Cortex of kidney (tissue), 1 donor: ENCODE measurements at places on chromosomes 11 and 22.

DNA sequence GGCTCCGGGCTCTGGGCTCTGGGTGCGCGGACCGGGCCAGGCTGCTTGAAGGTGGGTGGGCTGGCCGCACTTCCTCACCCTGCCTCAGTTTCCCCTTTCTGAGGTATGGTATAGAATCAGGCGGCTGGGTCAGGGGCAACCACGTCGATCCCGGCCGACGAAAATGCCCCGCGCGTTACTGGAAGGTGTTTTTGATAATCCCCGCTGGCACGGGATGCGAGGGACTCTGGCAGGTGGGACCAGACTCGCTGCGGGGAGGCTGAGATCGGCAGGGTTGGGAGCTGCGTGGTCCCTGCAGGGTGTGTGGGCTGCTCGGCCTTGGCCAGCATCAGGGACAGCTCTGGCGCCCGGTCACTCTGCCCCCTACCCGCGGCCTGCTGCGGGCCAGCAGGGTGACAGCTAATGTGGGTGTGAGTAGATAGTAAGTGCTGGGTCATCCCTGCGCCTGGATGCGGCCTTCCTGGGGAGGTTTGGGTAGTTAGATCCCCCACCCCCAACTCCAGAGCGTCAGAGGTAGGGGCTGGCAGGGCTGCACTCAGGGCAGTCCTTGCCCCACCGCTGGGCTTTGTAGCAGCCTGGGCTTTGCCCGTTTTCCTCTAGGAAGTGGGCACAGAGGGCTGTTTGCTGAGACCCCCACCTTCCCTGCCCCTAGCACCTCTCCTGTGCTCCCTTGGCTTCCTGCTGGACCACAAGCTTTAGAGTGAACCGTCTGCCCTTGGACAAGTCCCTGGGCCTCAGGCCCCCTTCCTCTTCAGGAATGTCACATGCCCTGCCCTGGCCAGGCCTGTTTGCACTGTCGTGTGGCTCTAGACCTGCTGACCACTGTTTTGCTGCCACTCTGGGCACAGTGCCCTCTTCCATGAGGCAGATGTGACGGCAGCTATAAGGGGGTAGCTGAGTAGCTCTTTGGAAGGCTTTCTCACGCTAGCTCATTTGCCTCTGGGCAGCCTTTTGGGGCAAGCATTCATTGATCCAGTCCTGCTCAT is 579 bp downstream of the TANGO2 start:
- DNase-seq = no peak

DNA sequence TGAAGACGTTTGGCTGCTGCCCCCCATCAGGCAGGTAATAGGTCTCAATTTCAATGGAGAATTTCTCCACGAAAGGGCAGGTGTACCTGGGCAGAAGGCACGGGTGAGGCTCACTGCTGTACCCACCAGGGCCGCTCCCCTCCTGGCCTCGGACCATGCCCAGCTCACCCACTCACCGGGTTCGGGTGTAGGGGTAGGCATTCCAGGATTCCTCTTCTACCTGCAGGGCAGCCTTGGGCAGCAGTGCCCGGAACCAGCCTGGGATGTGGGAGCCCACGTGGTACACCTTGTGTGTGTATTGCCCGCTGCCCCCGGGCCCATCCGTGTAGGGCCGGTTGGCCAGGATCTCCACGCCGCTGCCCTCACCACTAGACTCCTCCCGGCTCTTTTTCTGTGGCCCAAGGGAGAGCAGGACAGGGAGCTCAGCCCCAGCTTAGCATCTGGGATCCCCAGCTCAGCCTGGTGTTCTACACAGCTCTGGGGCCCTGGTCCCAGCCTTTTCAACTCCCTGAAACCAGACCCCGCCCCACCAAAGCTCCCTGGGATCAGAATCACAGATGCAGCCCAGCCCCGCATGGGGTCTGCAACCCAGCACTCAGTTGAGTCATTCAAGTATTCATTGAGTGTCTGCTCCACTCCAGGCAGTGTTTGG is 2.7 kb downstream of the PITPNM1 start:
- no peak for DNase-seq

- DNase-seq = no peak
Measured at GRCh38 chr11:76674517-76675400, 4.2 kb upstream of the LRRC32 start.

DNA sequence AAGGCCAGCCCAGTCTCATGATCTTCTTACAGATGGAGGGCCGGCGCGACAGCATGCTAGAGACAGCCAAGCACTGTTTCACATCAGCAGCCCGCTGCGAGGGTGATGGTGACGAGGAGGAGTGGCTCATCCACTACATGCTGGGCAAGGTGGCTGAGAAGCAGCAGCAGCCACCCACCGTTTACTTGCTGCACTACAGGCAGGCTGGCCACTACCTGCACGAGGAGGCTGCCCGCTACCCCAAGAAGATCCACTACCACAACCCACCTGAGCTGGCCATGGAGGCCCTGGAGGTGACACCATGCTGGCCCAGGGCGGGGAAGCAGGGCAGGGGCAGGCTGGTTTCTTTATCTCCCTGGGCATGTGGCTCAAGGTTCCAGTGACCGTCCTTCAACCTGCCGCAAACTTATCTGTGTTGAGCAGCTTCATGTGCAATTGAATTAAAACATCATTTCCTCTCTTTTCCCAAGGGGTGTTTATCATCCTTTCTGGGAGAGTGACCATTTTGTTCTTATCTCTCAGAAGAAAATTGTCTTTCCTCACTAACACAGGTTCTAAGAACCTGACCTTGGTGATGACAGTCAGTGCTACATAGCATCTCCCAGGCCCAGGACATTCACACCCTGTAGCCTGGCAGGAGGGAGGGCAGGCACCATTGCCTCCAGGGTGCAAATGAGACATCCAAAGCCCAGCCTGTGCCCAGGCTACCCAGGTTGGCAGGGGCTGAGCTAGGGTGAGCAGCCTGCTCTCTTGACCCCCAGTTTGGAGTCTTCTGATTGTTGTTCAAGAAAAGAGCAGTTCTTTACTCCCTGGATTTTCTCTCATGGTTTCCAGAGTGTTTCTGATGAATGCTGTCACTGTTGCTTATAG is 80.7 kb downstream of the CABIN1 start:
- DNase-seq = no peak

GRCh38 chr11:69704508-69705253 is 859 bp upstream of the FGF19 start:
- DNase-seq = no peak

GRCh38 chr11:46522682-46523281 is 71.0 kb downstream of the AMBRA1 start:
- no peak for DNase-seq

GRCh38 chr11:62264004-62264403 is 6.0 kb upstream of the SCGB2A2 start:
- DNase-seq = no peak

- no peak for DNase-seq
Measured at GRCh38 chr11:46677169-46677568, 23.2 kb downstream of the ARHGAP1 start.

GRCh38 chr11:123833095-123833494 is 26.9 kb upstream of the OR6M1 start:
- no peak for DNase-seq

- no peak for DNase-seq
Measured at GRCh38 chr11:73652856-73653559, 6.6 kb downstream of the PLEKHB1 start.

GRCh38 chr22:46352276-46352675 is 16.8 kb downstream of the TRMU start:
- DNase-seq = no peak

- no peak for DNase-seq
Measured at GRCh38 chr11:2869561-2870427, 15.8 kb downstream of the CDKN1C start.

GRCh38 chr11:45664376-45665205 is 831 bp downstream of the CHST1 start:
- no peak for DNase-seq

DNA sequence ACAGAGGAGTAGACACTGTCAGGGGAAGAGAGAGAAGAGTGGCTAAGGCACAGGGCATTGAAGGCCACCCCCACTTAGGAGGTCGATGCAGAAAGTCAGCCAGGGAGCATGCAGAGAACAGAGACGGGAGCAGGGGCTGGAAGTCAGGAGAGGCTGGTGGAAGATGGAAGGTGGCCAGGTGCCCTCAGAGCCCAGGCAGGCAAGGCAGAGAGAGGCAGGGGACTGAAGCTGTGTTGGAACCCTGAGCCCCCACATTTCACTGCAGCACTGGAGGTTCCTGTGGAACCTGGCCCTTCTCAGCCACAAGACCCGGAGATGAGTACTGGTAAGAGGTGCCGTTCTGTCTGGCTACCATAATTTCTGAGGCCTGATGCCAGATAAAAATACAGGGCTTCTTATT is 238.3 kb upstream of the NCAM1 start:
- no peak for DNase-seq

- no peak for DNase-seq
Measured at GRCh38 chr22:28977481-28977971, 84.1 kb downstream of the C22orf31 start.

GRCh38 chr11:44357711-44358110 is 47.8 kb upstream of the ALX4 start:
- DNase-seq = no peak

- no peak for DNase-seq
Measured at GRCh38 chr11:31601635-31602282, 92.2 kb downstream of the ELP4 start.

DNA sequence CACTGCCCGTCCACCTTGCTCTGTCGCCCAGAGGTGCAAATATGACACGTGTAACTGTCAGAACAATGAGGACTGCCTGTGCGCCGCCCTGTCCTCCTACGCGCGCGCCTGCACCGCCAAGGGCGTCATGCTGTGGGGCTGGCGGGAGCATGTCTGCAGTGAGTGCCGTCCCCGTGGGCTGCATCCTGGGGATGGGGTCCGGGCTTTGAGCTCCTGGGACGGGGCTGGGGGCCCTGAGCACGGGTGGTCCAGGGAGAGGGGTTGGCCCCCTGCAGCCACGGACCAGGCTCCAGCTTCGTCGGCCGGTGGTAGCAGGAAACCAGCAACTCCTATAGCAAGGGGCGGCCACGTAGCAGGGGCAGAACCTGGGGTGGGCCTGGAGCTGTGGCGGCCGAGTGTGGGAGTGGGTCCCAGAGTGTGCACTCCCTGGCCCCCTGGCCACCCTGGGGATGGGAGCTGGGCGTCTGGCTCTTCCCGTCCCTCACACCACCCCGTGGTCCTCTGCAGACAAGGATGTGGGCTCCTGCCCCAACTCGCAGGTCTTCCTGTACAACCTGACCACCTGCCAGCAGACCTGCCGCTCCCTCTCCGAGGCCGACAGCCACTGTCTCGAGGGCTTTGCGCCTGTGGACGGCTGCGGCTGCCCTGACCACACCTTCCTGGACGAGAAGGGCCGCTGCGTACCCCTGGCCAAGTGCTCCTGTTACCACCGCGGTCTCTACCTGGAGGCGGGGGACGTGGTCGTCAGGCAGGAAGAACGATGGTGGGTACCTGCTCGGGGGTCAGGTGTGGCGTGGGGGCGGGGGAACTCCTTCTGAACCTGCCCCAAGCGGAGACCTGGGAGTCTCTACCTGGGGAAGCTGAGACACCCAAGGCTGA is 10.1 kb downstream of the MUC2 start:
- no peak for DNase-seq

- DNase-seq = no peak
Measured at GRCh38 chr11:1839924-1840779, 1.4 kb downstream of the TNNI2 start.

- DNase-seq = no peak
Measured at GRCh38 chr11:61912991-61913698, 4.2 kb downstream of the RAB3IL1 start.

DNA sequence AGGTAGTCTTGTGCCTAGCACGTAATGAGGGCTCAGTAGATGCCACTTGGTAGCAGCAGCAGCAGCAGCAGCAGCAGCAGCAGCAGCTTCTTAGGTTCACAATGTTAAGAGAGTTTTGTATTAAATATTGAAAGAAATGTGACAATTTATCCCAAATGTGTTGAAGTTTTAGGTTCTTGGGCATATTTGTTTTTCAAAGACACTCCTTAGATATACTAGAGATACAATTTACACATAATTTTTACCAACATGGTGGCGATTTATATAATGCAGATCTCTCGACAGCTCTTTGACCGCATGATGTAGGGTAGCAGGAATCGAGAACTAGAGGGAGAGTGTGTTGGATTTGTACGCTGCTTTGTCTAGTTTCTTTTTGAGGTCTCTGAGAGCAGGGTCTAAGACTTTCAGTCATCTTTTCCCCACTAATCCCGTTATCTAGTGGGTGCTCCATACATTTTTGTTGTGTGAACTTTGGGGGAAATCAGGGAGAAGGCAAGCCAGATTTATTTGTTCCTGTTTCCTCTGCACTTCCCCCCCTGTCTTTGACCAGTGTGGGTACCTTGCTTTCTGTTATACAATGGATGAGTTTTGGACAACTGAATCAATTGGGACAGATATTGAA is 1.4 kb downstream of the FDX1 start:
- no peak for DNase-seq

DNA sequence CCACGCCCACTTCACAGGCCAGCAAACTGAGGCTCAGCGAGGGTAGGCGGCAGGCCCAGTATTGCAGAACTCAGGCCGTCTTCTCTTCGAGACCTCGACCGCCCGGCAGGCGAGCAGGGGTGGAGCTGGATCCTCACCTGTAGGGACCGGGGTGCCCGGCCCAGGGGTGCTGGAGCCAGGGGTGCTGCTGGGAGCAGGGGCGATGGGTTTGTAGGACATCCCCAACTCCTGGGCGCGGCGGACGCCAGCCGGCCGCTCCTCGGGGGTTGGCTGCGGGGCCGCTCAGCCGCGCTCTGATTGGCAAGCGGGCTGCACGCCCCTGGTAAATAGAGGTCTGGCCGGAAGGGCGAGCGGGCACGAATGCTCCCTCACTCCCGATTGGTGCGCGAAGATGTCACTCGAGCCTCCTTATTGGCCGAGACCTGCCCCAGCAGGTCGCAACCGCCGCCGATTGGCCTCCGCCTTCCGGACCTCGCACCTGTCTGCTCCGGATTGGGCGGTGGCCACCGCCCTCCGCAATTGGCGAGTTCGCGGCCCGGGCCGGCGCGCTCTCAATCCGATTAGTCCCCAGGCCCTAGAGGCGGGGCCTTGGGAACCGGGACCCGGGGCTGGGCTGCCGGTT is at the start of gene CDK2AP2:
CDK2AP2 (minus strand) TSS at position 299 of the 622 bp plus-strand sequence; CDS start at position 219, 80 bp downstream.
- no peak for DNase-seq

DNA sequence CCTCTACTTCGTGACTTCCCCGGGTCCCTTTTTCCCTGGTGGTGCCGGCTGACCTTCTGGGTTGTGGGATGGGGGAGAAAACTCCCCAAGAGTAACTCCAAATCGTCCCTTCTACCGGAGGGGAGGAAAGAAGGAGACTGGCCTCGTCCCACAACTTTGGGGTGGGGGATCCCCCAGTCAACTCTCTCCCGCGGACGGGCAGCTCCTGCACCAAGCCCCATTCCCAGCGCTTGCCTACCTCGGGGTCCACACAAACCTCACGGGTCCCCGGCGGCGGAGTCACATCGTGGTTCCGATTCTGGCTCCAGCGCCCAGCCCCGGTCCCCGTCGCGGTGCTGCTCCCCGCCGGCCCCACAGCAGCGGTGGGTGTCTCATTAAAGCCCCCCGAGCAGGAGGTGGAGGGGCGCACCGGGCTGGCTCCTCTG is 317 bp downstream of the BDNF start:
- DNase-seq = no peak

- no peak for DNase-seq
Measured at GRCh38 chr11:86495351-86495750, 120.7 kb downstream of the CCDC81 start.

DNA sequence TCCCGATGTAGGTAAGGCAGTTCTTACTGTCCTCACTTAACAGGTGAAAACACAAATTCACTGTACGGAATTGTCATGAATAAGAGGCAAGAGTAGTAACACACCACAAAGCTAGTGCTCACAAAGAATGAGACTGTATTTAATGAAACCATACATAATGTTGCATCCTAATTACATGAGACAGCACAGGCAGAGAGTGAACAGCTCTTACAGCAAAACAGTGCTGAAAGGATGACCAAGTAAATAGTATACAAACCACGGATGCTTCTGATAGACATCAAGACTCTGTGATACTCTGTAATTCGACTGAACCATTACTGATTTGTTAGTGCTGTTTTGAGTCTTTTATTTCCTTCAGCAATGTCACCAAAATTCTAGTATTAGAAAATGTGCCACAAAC is 282.3 kb downstream of the TTC28 start:
- no peak for DNase-seq
